Stimulated activated CD8-positive, alpha-beta memory T cell treated with anti-CD3 and anti-CD28 coated beads, Interleukin-4, amount 100 ng/mL, for 4 hours (primary cell): ENCODE measurements at places on chromosomes 7 and 10.

DNA sequence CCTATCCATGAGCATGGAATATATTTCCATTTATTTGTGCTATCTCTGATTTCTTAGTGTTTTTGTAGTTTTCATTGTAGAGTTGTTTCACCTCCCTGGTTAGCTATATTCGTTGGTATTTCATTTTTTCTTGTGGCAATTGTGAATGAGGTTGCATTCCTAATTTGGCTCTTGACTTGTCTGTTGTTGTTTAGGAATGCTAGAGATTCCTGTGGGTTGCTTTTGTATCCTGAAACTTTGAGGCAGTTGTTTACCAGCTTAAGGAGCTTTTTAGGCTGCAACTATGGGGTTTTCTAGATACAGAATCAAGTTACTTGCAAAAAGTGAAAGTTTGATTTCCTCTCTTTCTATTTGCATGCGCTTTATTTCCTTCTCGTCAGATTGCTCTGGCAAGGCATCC, 304.7 kb upstream of the GRM3 start:
- DNase-seq = no peak

- no peak for DNase-seq
Observed at GRCh38 chr7:118195837-118196474, 12.0 kb downstream of the LSM8 start.

GRCh38 chr10:103896225-103896624, 21.8 kb downstream of the STN1 start:
- no peak for DNase-seq

DNA sequence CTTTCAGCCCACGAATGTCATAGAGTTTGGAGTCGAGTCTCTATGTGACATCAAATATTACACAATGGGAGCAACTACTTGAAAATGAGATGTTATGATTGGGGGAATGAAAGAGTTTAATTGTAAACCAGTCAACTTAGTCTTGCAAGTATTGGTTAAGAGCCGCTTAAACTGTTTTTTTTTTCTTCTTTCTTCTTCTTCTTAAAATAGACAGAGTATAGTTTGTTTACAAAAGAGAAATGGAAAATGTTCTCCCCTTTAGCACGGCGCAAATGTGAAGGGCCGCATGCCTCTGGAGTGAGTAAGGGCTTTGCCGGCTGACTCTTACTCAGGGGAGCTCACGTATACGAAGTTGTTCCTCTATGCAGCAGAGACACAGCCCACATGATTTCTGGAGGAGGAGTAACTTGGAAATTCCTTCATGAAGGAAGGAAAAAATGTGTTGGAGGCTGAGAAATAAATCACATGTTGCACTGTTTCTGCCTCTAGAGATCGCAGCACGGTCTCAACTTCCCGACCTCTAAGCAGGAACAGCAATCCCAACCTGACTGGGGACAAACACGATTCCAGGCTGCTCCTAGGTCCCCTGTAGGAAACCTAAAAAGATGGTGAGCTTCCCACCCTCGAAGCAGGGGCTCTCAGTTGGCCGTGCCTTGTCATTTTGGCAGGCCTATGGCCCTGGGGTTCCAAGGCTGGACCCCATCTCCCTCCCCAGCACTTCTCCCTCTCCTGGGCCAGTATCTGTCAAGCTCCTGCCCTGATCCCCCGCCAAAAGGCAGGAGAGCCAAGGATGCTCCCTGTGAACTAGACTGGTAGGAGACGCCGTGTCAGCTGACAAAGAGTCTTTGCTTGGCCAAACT, 44.8 kb downstream of the MYOF start:
- DNase-seq = no peak

DNA sequence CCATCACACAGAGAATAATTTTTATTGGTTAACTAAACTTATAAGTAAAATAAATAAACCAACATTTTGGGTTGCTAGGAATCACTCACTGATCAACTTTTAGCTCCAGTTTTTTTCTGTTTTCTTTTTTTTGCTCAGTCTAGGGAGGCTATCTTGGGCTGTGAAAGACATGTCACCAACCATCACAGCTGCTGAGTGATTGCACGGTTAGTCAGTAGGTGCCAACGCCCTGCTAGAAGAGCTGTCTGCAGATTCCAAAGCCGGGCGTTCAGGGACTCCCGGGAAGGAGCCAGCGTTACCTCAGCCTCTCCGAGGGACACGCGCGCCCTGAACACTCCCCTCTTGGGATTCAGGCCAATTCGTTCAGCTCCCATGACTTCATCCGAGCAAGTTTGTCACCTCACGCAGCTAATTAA, 604 bp upstream of the STAM start:
- DNase-seq = no peak

- no peak for DNase-seq
Observed at GRCh38 chr7:42982604-42983115, 50.5 kb downstream of the MRPL32 start.

- DNase-seq = no peak
Observed at GRCh38 chr7:138667535-138668228, 33.5 kb downstream of the SVOPL start.

DNA sequence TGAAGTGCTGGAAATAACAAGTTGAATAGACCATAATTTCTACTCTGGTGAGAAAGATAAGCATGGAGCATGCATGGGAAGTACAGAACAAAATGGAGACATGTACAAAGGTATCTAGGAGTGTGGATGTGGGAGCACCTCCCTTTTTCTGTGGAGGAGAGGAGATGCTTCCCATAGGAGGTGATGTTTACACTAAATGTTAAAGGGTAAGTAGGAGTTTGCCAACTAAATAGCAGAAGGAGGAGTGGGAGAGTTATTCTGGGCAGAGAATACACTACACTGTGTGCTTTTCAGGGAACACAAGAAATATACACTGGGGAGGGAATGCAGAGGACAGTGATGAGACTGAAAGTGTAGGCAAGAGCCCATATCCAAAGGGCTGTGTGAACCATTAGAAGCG, 21.1 kb upstream of the PANK1 start:
- DNase-seq = no peak

GRCh38 chr7:47320296-47320695, 261.6 kb downstream of the TNS3 start:
- DNase-seq = no peak

GRCh38 chr10:23433701-23434100, 5.2 kb upstream of the OTUD1 start:
- DNase-seq = no peak

DNA sequence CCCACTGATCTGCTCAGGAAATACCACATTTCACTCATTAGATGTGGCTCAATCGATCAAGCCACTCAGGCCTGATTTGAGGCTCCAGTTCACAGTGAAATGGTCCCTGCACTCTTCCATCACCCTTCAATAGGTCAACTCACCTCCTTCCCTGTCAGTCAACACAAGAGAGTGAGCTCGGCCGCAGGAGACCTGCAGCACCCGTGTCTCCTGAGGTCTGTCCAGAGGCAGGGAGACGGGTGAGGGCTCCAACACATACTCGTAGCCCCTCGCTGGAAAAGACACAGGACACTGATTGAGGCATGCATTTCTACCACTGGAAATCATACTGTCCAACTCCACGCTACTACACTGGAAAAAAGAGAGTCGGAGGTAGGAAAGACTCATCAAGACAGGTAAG, 7.1 kb downstream of the RCC1L start:
- DNase-seq = no peak

DNA sequence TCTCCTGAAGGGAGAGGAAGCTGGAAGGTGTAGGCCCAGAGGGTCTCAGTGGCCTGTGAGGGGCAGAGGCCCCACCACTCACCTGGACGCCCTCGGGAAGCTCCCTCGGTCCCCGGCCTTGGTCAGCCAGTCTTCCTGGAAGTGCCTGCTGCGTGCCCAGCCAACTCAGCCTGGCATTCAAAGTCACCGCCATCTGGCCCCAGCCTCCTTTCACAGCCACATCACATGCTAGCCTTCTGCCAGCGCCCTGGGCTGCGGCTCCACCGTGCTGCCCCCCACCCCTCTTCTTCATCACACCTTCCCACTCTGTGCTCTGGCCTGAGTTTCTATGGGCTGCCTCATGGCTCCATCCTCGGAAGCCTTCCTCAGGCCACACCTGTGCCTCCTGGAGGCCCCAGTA, 98.0 kb downstream of the ZMIZ1 start:
- no peak for DNase-seq

- no peak for DNase-seq
Observed at GRCh38 chr10:128324058-128324827, 198.0 kb upstream of the MKI67 start.

DNA sequence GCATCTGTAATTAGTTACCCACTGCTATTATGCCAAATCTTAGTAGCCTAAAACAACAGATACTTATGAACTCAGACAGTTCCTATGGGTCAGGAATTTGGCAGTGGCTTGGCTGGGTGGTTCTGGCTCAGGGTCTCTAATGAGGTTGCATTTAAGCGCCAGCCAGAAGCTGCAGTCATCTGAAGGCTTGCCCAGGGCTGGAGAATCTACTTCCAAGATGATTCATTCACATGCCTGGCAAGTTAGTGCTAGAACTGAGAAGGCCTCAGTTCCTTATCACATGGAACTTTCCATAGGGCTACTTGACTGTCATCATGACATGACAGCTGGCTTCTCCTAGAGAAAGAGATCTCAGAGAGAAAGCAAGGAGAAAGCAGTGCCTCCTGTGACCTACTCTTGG, 121.3 kb downstream of the AVL9 start:
- DNase-seq = no peak

DNA sequence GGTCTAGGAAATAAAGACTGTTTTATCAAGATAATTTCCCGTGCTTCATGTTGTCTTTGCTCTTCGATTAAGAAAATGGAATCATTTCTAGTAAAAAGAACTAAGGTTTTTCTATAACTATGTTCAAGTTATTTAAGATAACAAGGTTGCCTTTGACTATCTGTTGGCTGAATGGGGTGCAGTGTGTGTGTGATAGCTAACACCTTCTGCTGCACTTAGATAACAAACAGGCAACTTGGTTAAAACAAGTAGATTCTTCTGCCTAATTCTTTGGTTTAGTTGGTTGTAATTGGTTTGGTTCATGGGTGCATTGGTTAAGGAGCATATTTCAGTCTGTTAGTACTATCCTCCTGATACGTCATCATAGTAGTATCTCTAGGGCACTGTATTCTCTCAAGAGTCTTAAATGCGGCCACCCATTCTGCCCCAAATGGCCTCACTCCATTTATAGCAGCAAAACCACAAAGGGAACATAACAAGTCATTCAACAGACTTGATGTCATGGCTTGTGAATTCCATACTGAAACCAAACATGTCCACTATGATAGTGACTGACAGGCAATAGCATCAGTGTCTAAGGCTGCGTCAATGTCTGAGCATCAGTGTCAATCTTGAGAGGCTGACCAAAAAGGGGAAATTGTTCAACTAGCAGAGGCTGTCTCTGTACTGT, 55.7 kb downstream of the CCDC3 start:
- DNase-seq = no peak

DNA sequence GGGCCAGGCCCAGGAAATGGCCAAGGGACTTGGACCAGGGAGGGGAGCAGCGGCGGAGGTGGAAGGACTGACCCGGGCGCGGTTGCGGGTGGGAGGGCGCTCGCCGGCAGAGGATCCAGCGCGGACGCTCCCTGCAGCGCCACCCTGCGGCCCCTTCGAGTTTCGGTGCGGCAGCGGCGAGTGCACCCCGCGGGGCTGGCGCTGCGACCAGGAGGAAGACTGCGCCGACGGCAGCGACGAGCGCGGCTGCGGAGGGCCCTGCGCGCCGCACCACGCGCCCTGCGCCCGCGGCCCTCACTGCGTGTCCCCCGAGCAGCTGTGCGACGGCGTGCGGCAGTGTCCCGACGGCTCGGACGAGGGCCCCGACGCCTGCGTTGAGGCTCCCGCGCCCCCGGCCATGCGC, 16.8 kb upstream of the ZNF467 start:
- no peak for DNase-seq

DNA sequence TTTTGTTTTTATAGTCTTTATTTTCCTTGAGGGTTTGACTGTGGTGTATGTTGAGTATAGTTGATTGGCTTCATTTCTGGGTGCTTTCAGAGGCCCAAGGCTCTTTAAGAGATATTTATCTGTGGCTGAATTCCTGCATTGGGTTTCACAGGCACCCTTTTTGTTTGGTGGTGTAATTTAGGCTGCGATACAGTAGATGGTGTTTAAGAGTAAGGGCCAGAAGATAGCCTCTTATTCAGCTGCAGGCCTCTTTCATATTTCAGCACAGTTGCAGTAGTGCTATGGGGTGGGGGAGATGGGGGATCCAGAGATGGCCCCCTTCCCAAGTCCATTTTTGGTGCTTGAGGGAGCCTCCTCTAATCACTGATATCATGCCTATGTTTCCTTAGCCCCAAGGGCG, 69.7 kb downstream of the MGAM2 start:
- no peak for DNase-seq

DNA sequence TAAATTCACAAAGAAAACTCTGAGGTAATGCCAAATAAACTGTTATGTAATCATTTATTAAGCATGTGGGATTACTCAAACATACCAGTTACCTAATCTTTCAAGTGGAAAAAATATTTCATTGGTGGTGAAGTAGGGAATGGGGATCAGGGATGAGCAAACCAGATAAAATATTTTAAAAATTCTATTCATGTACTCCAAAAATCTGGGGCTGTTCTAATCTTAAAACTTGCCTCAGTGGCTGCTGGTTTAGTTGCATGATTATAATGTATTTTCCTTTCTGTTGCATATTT, 19.5 kb downstream of the LMOD2 start:
- DNase-seq = no peak

GRCh38 chr10:72502581-72502980, 123.3 kb downstream of the MICU1 start:
- DNase-seq = no peak

GRCh38 chr7:128452552-128452951, 3.1 kb upstream of the HILPDA start:
- no peak for DNase-seq

DNA sequence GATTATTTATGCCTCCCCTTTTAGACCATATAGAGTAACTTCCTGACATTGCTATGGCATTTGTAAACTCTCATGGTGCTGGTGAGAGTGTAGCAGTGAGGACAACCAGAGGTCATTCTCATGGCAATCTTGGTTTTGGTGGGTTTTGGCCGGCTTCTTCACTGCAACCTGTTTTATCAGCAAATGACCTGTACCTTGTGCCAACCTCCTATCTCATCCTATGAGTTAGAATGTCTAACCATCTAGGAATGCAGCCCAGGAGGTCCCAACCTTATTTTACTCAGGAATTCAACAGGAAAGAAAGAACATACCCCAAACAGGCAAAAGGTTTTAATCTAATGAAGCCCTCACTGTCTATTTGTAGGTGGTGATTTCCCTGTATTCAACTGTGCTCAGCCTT, 205.4 kb upstream of the YAE1 start:
- no peak for DNase-seq

GRCh38 chr7:66313886-66314568, 108.9 kb downstream of the TPST1 start:
- no peak for DNase-seq
